Activated T-cell treated with anti-CD3 and anti-CD28 coated beads for 1 hour (primary cell): ENCODE measurements at places on chromosomes 4 and X.

DNA sequence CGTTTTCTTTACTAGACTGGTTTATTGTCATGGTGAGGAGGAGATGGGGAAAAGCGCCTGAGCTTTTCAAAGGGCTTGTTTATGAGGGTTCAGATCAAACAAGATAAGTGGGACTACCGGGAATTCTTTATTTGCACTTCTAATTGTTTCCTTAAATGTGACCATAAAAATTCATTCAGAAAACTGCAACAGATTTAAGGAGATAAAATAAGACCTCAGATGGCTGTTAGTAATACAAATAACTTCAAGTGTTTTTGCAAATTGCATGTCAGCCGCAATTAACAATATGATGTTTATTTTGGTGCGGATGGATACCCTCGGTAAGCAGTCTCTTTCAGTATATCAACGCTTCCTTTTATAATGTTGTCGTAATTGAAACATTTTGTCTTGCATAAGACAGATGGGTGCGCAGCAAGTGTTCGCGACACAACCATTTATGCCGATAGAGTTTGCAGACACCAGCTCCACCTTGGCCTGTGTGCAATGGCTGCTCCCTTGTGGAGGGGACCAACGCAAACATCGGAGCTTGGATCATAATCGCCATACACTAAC lies 151.0 kb downstream of the C4orf33 start:
- DNase-seq = no peak

GRCh38 chrX:10062980-10063379 lies 93.8 kb upstream of the CLCN4 start:
- DNase-seq = no peak

DNA sequence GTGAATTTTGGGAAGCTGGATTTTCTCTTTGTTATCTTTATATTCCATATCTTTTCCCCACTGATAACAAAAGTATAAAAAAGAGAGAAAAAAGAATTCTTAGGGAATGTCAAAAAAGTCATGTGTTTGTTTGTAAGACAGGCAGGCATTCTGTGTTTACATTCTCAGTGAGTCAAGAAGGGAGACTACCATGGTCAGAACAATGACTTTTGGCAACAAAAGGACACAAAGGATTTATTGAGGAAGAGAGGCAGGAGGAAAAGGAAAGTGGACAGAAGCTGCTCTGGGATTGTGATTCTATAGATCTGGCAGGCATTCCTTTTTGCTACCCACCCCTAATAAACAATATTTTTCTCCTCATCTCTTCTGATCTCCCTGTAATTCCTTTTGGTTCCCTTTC lies 5.9 kb upstream of the ANK2 start:
- no peak for DNase-seq

GRCh38 chr4:164716901-164717300 lies 37.0 kb upstream of the SMIM31 start:
- no peak for DNase-seq

DNA sequence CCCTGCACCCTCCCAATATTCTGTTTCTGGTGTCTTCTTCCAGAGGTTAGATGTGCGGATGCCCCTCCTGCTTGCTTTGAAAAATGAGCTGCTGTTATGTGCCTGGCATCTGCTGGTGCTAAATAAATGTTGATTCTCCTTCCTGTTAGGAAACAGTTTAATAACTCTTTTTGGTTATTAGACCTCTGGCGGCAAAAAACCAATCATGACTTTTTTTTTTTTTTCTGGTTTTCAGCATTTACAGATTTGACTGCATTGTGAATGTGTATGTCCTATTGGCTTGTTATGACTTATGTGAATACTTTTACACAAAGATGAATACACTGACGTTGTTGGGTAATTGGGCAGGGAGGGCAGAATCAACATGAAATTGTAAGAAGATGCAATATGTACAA lies 13.6 kb upstream of the TMEM156 start:
- no peak for DNase-seq

- DNase-seq = no peak
Observed at GRCh38 chr4:37455301-37456131, 211.0 kb downstream of the NWD2 start.
